WTC11 (cell line): ENCODE measurements at places on chromosomes 7 and 10. TPM values are rescaled to one million over a fixed set of nuclear protein-coding genes. Genes with fewer than 3 reads are reported as not detected.

The GPC2 gene
- 52.1 to 63.9 TPM (median 63.0 TPM) in 3 replicates for total RNA-seq

The JMJD1C gene
- 158 to 180 TPM (median 161 TPM) in 3 replicates for total RNA-seq

The DNA2 gene
- 39.3 to 46.3 TPM (median 43.0 TPM) in 3 replicates for total RNA-seq

The CHRM2 gene
- total RNA-seq: 0.05 to 0.76 TPM (median 0.15 TPM) in 3 replicates

The USP54 gene
- 39.8 to 43.8 TPM (median 43.3 TPM) in 3 replicates for total RNA-seq

The OR6V1 gene
- not detected in 3 replicates for total RNA-seq

The SEMA3A gene
- total RNA-seq: 29.2 to 33.3 TPM (median 32.2 TPM) in 3 replicates

The ANKRD61 gene
- not detected in 3 replicates for total RNA-seq

The CRTAC1 gene
- 1.1 to 1.7 TPM (median 1.2 TPM) in 3 replicates for total RNA-seq

The CUZD1 gene
- total RNA-seq: 3.5 to 4.4 TPM (median 3.8 TPM) in 3 replicates

The ZNF37A gene
- total RNA-seq: 4.4 to 8.8 TPM (median 6.4 TPM) in 3 replicates

The SPDYE3 gene
- not detected in 3 replicates for total RNA-seq

The MSMB gene
- total RNA-seq: not detected in 3 replicates

The MALRD1 gene
- total RNA-seq: 0.50 to 0.64 TPM (median 0.60 TPM) in 3 replicates

The LRGUK gene
- 1.9 to 3.0 TPM (median 2.7 TPM) in 3 replicates for total RNA-seq

The GPR37 gene
- 10.9 to 20.4 TPM (median 11.3 TPM) in 3 replicates for total RNA-seq

The ARHGAP12 gene
- total RNA-seq: 34.1 to 39.5 TPM (median 36.9 TPM) in 3 replicates

The GTF2I gene
- 290 to 308 TPM (median 293 TPM) in 3 replicates for total RNA-seq

The CCDC126 gene
- 3.3 to 5.1 TPM (median 3.8 TPM) in 3 replicates for total RNA-seq

The PTPRN2 gene
- total RNA-seq: 2.6 to 4.7 TPM (median 3.9 TPM) in 3 replicates

The CPVL gene
- total RNA-seq: 34.2 to 43.8 TPM (median 42.6 TPM) in 3 replicates
